Dorsolateral prefrontal cortex (tissue), 122 donors: ENCODE measurements at places on chromosomes 4 and X.

DNA sequence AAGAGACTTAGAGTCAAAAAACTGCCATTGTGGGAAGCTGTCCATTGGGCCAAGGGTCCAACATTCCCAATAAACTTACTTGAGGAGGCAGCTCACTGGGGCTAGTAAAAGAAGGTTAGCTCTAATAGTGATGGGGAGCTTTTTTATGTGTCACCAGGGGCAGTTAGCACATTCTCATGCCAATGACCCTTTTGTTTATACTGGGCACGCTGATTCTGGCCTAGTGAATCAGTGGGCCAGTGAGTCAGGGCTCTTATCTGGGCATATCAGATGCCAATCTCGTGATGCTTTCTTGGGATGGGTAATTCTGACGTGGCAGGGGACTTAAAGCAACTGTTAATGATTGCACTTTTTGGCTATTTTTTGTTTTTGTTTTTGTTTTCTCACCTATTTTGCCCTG is 27.8 kb downstream of the TCEAL1 start:
- no peak for DNase-seq

- no peak for DNase-seq
These were observed 168.3 kb downstream of the BTC start for GRCh38 chr4:74625981-74626380.

DNA sequence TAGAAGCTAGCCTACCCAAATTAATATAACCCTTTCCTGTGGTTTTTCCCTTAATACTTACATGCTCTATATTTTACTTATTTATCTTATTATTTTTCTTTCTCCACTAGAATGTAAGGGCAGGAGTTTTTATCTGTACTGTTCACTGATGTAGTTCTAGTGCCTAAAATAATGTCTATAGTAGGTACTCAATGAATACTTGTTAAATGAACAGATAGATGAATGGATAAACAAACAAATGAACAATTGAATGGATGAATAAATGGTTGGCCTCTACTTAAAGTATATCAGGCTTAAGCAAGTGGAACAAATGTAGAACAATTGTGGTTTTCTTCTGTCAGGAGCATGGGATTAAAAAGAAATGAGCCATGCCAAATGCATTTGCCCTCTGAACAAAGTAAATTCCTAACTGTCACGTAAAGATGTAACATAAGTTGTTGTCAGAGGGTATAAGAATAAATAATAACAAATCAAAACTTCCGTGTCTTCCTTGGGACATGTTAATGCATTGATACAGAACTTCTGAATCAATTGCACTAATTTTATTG is 54.1 kb downstream of the SYTL5 start:
- no peak for DNase-seq

GRCh38 chr4:89158884-89159503 is 47.7 kb downstream of the TIGD2 start:
- peak; percentile 17 for DNase-seq

DNA sequence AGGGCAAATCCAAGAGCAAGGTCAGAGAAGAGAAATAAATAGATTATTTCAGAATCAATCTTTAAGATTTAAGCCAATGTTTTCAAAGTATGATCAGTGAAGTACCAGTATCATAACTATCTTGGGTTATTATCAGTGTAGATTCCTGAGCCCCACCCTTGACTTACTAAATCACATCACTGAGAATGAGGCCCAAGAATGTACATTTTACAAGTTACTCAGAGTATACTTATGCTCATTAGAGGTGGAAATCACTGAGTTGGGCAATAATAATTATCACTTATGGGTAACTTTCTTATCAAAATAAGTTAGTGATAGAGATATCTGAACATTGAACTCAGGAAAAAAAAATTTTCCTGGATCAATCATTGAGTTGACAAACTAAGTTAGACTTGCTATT is 121.6 kb upstream of the NOCT start:
- DNase-seq = no peak
